Stimulated activated CD4-positive, alpha-beta T cell treated with anti-CD3 and anti-CD28 coated beads, TNF-alpha, amount 100 ng/mL, for 1 hour (primary cell): ENCODE measurements at places on chromosomes 2 and 18.

DNA sequence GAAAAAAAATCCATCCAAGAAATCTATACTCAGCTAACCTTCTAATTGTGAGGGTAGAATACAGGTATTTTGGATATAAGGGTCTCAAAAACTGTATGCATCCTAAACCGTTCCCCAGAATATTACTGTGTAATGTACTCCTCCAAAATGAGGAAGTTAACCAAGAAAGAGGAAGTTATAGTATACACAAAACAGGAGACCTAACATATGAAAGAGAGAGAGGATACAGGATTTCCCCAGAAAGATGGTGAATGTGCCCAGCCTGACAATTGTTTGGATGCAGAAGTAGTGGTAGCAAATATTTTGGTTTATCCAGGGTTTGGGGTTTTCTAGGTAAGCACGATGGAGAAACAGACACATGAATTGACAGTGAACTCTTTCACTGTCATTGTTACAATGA lies 50.6 kb downstream of the GALNT3 start:
- no peak for DNase-seq

DNA sequence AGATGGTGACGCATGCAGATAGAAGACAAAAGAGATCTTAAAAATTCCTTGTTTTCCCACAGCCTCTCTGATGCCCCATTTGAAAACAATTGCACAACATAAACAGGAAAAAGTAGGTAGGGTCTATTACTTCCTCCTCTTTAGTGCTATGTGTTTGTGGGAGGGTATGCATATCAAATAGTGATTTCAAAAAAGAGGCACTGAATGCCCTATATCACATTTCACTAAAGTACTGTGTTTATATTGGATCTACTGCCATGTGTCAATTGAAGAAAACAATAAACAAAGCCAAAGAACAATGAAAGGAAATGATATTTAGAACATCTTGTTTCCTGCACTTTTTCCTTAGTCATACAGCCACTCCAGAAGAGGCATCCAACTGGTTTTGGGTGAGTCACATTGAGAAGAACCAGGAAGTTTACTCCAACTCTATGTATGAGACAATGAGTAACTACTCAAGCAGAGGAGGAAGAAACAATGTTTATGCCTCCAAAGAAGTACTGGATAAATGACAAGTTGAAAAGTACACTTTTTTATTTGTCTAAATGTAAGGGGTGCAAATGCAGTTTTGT lies 583.6 kb downstream of the FBXO15 start:
- DNase-seq, result no peak

- no peak for DNase-seq
Measured at GRCh38 chr2:70103531-70104061, 16.3 kb downstream of the PCBP1 start.

DNA sequence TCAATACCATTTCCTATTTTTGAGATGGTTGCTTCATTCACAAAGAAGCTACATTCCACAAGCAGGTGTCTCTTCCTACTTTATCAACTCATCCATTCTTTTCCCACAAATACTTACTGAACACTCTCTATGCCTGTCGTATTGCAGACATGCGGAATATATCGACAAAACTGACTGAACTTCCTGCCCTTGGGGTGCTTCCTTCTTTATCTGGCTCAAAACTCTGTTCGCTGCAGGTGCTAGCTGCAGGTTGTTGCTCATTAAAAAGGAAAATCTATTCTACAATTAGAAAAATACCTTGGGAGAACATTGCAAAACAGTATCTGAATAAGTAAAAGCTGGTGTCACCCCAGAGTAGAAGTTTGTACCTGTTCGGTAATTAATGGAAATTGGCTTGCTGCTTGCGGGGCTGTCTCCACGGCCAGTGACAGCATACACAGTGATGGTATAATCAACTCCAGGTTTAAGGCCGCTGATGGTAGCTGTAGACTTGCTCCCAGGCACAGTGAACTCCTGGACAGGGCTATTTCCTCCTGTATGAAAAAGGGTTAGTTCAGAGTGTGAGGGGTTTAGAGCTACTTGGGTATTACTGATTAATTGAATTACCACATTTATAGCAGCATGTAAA lies 52.1 kb downstream of the FN1 start:
- DNase-seq, result no peak

DNA sequence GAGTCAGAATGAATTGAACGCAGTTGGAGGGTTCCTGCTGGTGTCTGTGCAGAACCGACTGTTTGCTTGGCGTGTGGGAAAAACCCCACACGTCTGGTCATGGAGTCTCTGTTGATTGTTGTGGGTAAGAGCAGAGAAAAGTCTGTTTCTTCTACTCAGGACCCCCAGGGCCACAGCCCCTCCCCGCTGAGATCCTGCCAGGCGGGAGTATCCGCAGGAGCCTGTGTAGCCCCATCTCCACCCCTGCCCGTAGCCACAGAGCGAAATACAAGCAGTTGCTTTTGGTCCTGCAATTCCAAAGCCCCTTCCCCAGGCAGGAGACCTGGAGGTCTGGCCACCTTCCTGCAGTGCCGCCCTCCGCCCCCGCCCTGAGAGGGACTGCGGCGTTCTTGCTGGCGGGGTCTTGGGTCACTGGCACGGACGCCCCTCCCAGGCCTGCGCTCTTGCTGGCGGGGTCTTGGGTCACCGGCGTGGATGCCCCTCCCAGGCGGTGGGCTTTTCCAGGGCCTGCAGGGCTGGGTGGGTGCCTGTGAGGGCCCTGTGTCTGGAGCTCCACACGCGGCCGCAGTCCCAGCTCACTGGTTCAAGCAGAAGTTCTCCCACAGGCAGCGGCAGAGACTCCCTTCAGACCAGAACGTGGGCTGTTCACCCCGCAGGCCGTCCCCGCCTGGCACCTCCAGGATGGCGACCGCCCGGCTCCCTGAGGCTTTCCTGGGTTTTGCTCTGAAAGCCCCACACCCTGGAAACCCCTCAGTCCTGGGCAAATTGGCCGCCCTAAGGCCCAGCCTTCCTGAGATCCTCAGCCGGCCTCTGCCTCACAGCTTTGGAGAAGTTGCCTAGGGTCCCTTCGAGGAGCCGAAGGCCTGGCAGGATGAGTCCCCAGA lies 76.0 kb upstream of the CTDP1 start:
- DNase-seq, result no peak

- DNase-seq, result no peak
Measured at GRCh38 chr2:33573657-33574056, 25.4 kb downstream of the FAM98A start.

DNA sequence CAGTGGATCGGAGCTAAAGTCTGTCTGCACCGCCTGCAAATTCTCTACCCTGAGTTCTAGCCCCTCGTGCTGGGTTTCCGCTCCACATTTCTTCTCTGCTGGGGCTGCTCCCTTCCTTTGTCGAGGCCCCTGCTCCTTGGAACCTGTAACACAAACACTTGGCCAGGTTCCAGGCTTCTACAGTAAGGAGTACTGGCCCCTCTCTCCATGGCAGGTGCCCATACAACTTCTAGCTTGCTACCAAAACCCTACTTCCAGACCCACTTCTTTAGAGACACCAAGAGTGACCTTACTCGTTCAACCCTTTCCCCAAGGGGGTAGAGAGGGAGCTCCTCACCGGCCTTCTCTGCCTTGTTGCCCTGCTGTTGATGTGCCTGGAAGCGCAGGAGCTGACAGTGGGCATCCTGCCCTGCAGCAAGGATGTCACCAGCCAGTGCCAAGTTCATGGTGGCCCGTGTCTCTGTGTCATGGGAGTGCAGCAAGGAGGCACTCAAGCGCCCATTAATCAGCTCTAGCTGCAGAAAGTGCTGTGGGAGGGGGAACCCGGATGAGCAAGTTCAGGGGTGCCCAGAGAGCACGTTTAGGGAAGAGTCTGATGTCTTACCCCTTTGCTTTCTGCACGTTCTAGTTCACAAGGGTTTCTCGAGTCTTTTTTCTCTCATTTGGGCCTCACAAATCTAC lies 1.1 kb downstream of the PREB start:
- DNase-seq, result no peak

GRCh38 chr2:46716927-46717326 lies 198.7 kb downstream of the MCFD2 start:
- DNase-seq, result no peak

DNA sequence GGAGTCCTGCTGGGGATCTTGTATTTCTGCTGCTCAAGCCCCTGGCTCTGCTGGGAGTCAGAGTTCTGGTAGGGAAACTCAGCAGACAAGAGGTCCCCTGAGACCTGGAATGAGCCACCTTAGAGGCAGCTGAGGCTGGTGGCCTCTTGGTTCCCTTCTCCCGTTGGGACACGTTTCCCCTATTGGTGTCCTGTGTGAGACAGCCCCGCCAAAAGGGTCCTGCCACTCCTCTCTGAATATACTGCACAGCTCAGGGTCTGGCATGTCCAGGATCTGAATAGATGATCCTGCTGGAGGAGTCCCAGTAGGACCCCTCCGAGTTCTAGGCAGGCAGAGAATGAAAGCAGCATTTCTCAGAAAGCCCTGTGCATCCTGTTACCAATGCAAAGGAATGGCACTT lies 2.0 kb upstream of the RALB start:
- no peak for DNase-seq
